GM12892 (cell line): ENCODE measurements at places on chromosomes 4 and X.

DNA sequence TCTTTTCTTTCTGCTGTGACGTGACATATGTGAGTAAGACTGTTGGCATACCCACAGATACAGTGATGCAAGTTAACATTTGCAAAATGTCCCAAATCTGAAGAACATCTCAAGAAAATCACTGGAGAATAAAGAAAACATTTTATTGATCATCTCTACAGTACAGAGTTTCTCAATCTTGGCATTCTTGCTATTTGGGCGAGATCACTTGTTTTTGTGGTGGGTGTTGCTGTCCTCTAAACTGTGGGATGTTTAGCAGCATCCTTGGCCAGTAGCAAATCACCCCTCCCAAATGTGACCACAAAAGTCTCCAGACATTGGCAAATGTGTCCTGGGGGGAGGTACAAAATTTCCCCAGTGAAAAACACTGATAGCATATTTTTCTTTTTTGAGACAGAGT lies 28.8 kb downstream of the AMELX start:
- DNase-seq: no peak

DNA sequence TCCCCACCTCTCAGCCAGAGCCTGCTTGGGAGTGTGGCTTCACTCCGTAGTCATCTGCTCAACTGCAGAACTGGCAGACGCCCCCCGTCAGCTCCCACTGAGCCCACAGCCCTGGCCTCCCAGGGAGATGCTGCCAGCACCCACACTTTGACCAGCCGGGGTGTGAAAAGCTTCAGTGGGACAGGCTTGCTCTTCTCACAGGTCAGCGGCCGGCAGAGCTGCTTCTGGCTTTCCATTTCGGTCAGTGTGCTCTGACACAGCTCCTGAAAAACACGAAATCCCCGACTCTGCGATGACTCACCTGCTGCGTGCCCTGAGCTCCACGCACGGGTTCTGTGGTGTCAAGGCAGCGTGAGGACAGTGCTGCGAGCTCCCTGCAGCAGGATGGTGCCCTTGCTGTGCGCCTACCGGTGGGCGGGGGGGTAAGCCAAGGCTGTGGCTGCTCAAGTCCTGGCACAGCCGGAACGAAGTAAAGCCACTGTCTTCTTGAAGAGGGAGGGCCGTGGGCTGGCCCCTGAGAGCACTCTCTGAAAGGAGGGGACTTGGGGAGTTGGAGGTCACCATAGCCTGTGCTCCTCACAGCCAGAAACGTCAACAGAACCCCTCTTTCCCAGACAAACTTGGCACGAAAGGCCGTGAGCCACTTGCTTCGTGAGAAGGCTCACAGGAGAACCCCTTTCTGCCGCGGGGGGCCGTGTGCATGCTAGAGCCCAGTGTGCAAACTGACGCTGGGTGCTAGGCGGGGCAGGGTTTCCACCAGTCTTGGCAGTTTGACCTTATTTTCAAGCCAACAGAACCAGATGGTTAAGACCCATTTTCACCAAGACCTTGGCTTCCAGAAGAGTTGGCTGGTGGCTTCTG lies 23.6 kb downstream of the NOP14 start:
- no peak for DNase-seq

GRCh38 chr4:101667348-101667747 lies 123.2 kb upstream of the BANK1 start:
- no peak for DNase-seq

GRCh38 chr4:141046255-141046654 lies 87.0 kb downstream of the RNF150 start:
- no peak for DNase-seq

DNA sequence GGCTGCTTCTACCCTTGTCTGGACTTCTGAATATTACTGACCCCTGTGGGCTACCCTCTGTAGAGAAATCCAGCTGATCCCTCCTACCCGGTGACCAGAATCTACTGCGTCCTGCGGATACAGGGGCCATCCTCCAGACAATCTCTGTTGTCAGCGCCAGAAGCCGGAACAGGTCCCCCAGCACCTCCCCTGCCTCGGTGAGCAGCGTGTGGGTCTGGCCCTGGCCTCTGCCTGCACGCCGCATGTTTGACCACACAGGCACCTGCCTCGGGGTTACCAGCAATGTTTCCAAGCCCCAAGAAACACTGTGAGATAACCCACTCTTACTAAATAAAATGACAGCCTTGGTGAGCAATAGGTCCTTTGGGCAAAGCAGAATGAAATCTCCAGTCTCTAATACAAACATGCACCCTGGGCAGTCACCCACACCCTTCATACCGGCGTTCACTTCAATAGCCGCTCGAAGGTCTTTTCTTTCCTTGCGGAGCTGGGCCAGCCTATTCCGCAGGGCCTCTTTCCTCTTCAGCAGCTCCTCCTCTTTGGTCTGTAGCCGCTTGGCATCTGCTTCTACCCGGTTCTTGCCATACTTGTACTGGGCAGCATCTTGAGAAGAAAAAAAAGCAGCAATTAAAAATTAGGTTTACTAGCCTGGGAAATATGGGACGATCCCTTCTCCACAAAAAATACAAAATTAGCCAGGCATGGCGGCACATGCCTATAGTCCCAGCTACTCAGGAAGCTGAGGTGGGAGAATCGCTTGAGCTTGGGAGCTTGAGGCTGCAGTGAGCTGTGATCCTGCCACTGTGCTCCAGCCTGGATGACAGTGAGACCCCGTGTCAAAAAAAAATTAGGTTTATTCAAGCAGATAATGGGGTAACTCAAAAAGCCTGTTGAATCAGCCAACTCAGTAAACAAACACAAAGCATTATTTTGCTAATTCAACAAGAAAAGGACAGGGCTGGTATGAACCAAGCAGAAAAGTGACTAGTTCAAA lies 165.1 kb downstream of the AFAP1 start:
- DNase-seq: no peak

DNA sequence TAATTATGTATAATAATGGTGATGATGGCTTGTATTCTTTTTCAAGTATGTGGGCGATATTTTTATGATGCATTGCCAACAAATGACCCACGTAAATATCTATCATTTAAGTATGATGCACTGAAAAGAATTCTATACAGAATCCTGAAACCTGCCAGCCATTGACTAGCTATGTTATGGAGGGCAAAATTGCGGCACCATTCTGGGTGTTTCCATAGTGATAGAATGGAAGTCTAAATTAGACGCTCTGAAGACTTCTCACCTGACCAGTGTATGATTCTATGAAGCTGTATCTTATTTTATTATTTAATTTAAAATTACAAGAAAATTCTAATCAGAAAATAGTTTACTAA lies 677 bp upstream of the CENPC start:
- no peak for DNase-seq

- no peak for DNase-seq
These were observed 543.0 kb downstream of the SPRY1 start for GRCh38 chr4:123939621-123940020.

DNA sequence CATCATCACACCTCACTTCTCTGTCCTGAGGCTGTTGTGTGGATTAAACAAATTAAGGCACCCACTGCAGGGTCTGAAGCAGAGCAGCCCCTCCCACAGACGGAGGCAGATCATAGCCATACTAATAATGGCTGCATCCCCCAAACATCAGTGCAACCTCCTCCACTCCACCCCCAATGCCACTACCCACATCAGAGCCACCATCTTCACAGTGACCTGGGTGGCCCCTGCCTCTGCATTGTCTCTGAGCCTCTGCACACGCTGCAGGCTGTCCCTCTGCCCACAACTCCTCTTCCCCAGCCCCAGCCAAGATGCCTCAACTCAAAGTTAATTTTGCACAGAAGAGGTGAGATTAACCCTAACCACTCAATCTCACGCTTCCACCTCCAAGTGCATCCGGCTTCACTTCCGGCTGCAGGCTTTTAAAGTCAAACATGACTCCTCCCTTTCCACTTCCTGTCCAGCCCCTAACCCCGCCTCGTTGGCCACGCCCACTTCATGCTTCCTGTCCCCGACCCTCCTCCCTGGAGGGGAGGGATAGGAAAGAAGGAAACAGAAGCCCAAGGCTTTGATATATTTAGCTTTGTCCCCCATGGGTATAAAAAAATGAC lies 22.7 kb downstream of the JAKMIP1 start:
- DNase-seq: no peak

GRCh38 chr4:142044271-142044670 lies 407.9 kb downstream of the IL15 start:
- DNase-seq: no peak

DNA sequence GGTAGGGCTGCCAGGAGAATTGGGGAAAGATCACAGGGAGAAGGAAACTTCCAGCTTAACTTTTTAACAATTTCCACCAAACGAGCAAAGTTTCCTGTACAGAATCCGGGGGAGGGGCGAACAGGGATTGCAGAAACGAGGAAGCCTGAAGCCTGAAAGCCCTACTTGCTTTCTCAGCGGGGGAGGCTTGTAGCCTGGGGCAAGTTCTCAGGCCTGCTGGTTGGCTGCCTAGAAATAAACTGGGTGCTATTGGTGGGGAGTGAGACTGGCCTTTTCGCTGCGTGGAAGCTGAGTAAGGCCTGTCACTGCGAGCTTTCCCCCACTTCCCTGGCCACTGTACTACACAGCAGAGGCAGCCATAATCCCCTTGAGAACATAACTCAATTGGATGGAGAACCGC lies 110.8 kb upstream of the ATP8A1 start:
- DNase-seq: no peak

DNA sequence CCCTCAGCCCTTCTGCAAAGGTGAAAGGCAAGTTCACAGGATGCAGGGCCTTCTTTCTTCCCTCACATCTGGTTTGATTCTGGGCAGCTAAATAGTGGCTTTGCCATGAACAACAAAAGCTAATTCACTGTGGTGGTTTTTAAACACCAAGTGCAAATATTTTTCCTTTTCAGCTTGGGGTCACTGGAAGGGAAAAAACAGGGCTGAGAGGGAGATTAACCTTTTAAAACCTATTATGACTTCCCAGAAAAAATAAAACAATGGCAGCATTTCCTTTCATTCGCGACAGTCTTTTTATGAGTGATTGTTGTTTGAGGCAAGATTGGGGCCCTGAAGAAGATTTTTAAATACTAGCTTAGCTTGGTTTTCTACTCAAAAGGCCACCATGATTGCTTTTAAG lies 103.7 kb upstream of the SCML1 start:
- no peak for DNase-seq

DNA sequence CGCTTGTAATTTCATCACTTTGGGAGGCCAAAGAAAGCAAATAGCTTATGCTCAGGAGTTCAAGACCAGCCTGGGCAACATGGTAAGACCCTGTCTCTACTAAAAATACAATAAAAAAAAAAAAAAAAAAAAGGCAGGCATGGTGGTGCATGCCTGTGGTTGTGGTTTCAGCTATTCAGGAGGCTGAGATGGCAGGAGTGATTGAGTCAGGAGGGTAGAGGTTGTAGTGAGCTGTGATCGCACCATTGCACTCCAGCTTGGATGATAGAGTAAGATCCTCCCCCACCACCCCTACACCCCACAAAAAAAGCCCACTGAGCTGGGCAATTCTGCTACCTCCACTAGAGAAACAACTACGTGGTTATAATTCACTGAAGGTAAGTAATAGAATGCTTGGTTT lies 118.8 kb upstream of the PCDH18 start:
- DNase-seq: no peak

GRCh38 chrX:41707218-41707617 lies 16.8 kb upstream of the GPR82 start:
- no peak for DNase-seq

- no peak for DNase-seq
These were observed 83.9 kb downstream of the VEGFC start for GRCh38 chr4:176708771-176709311.

DNA sequence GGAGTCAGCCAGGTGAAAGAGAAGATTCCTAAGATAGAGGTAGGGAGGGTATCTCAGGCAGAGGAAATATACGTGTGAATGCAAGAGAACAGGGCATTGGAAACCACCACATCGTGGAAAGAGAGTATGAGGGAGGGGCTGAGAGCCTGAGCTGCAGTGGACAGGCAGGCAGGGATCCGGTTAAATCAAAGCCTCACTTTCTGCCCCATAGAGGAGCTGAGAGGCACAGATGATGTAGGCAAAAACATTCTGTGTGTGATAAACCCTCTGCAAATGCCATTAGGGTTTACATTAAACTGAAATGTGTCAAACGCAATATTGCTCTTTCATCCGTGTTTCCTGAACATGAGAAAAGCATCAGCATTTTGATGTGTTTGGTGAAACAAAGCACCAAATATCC lies 298.1 kb upstream of the TAPT1 start:
- no peak for DNase-seq

DNA sequence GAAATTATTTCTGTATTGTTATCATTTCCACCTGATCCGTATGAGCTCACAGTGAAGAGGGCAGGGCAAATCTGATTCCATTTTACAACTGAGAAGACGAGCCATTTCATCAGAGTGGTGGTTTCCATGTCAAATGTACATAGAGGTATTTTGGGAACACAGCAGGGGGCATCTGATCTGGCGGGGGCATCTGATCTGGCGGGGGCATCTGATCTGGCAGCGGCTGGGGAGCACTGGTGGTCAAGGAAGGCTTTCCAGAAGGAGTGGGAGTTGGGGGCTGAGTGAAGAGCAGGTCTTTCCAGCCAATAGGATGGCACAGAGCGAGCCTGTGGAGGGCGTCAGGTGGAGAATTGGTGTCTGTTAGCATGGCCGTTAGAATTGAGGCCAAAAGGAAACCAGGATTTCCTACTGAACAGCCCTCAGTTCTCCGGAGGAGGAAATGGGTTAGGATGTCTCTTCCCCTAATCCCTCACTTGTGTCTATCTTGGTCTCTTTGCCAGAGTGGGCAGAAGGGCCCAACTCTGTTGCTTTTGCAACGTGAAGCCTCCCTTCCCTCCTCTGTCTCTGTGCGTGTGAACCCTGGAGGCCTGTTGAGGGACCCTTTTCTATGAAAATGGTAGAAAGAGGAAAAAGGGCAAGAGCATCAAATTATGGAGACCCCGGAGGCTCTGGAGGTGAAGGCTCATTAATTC lies 41.3 kb downstream of the RHOH start:
- DNase-seq: no peak
